Caco-2 (cell line): ENCODE measurements at places on chromosomes 11 and 22.

- peak; percentile 56 for DNase-seq
Measured at GRCh38 chr11:21564833-21565682, 627.8 kb upstream of the ANO5 start.

GRCh38 chr11:20129665-20130064 lies 30.6 kb downstream of the DBX1 start:
- peak; percentile 51 for DNase-seq

DNA sequence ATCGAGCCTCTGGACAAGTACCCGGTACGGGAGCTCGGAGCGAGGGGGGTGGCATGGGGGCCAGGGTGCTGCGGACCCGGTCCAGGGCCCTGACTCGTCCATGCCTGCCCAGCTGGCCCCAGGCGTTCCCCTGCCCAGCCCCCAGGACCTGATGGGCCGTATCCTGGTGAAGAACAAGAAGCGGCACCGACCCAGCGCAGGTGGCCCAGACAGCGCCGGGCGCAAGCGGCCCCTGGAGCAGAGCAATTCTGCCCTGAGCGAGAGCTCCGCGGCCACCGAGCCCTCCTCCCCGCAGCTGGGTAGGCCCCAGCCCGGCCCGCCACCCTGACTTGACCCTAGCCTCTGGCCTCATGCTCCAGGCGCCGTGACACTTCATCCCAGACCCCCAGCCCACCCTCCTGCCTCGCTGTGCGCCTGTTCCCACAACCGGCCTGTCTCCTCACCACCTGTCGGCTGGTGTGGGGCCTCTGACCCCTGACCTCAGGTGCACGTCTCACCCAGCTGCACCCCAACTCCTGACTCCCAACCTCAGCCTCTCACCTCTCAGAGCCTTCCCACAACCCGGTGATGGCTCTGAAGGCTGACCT lies 7.7 kb downstream of the PLCB3 start:
- no peak for DNase-seq

DNA sequence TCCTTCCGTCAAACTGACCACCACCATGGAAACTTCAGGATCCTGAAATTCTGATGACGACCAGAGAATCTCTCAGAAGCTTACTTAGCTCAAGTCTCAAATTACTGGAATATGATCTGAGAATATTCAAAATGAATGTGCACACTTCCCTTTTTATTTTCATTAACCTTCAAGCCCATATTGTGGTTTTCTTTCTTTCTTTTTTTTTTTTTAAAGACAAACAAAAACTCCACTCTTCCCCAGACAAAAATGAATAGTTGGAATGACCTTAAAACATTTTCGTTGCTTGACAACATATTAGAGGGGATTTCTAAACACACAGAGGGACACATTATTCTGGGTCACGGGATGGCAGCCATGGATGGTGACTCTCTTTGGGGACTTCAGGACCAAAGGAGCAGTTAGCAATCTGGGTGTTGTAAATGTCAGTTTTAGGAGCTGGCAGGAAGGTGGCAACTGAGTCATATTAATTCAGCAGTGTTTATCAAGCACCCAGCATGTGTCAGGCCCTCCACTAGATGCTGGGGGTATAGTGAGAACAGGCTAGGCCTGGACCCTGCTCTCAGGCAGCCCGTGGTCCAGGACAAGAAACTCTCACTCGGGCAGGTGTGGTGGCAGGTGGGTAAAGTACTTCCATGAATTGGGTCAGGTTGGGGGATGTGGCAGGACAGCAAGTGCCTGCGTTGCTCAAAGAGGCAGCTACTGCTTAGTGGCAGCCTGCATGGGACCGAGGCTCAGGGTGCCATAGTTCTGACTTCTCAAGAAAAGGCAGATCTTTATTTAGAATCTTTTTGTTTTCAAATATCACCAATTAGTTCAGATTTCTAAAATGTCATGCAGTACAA lies 126.1 kb downstream of the HIPK3 start:
- no peak for DNase-seq

- DNase-seq = no peak
Measured at GRCh38 chr11:128291835-128292234, 295.5 kb downstream of the ETS1 start.

- DNase-seq = no peak
Measured at GRCh38 chr11:19321351-19321750, 80.6 kb upstream of the E2F8 start.

- DNase-seq = peak; percentile 19
Measured at GRCh38 chr11:69533296-69534165, 52.1 kb downstream of the LINC01488 start.

- peak; percentile 25 for DNase-seq
Measured at GRCh38 chr22:29072979-29073617, at the start of gene KREMEN1. TSS of gene KREMEN1 (plus strand) at chr22:29073035. CDS start at chr22:29073131, 96 bp downstream.

DNA sequence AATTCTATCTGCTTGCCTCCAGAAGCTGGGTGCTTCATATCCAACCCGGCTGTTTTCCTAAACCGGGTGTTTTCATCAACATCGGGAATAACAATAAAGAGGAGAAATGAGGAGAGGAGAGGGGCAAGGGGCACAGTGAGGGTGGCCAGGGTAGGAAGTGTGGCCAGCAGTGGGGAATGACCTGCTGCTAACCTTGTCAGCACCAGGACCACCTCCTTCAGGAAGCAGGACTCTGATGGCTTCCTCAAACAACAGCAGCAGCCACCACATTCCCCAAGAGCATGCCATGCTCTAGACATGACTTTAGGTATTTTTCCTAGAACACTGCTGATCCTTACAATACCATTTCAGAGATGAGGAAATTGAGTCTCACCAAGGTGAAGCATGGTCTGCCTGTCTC lies 52.4 kb downstream of the TPBGL start:
- no peak for DNase-seq

- no peak for DNase-seq
Measured at GRCh38 chr22:20192293-20192971, 41.6 kb upstream of the CCDC188 start.

DNA sequence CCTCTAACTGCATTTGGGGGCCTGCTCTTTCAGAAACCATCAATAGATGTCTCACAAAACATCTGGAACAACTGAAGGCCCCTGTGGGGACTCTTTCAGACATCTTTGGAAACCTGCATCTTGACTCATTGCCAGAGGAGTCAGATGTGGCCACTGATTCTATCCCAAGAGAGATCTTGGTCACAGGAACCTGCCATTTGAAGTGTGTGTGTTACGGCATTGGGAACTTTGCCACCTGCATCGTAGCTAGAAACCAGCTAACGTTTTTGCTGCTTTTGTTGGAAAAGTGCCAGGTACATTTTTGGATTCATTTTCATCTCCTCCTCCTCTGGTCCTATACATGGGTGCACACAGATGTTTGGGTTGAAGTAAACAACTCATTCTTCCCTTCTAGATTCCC lies 4.3 kb downstream of the SRRD start:
- no peak for DNase-seq

GRCh38 chr11:132523929-132524328 lies 1008.4 kb downstream of the OPCML start:
- DNase-seq = no peak

DNA sequence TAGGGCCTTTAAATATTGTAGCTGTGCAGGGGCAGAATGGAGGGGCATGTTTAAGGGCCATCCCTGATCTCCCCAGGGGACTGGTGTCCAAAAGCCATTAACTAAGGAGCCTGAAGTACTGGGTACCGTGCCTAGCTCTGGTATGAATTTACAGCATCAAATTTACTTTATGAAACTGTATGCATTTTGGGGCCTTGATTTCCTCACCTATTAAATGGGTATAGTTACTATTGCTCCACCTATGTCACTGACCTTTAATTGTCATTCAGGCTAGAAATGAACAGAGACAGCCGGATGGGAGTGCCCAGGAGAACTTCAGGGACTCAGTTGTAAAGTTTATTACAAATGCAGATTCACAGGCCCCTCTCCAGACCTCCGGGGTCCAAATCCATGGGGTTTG lies 11.8 kb upstream of the TP53I11 start:
- DNase-seq = no peak

DNA sequence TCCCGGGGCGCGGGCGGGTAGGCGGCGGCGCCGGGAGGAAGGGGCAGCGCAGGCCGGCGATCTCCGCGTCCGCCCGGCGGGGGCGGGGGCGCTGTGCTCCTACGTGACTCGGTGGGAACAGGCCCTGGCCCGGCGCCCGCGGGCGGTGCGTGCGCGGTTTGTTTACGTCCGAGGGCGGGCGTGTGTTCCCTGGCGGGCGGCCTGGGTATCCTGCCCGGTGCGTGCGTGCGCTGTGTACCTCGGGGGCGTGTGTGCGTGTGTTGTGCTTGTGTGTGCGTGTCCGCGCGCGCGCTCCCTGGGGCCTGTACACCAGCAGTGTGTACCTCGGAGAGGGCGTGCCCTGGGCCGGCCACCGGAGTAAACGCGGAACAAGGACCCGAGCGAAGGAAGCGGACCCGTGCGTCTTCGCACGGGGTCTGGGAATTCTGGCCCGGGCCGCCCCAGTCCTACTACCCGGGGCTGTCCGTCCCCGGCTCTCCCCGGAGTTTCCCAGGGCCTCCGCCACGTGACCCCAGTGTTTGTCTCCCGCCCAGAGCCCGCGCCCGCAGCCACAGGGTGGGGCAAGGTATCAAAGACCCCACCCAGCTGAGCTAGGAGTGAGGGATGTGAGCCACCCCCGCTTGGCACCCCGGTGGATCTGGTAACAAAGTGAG lies 769 bp downstream of the MAFF start:
- DNase-seq = peak; percentile 72

- no peak for DNase-seq
Measured at GRCh38 chr11:119363081-119363850, 16.8 kb upstream of the MFRP start.

DNA sequence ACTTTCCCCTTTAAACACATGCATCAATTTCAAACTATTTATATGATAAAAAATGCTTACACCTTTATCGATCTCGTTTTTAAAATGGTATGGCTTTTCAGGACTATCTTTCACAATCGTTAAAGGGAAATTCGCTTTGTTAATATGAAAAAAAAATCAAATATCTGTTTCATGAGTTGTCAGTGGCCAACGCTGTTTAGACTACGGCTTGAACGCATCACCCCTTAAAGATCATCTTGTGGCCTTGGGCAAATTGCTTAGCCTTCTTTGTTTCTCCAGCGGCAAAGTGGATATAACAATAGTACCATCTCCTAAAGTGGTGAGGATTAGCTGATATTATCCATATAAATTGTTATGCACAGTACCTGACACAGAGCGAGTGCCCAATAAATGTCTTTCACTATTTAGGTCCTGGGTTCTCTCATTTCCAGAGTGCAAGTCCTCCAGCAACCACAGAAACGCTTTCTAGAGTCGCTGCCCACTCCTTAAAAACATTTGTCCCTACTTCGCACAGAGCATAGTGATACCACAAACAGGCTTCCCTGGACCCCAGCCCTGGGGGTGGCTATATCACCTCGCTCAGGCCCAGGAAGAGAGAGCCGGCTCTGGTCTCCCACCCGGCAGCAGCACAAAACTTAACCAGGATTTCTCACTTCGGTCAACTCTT lies 904 bp downstream of the SLC35F2 start:
- no peak for DNase-seq

DNA sequence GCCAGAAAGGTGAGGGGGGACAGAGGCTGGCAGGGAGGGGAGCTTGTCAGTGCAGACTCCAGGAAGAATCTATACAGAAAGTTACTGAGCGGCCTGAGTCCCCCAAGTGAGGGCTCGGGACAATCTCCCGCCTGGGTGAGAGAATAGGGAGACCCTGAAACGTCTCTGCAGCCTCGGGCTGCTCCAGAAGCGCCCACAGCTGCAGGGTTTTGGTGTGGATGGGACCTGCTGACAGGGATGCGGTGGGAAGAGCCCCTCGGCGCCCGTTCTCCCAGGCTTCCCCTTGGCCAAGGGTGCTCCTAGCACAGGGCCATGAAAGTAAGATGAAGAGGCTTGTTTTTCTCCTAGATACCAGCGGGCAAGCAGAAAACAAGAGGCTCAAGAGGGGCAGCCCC lies 743 bp upstream of the RCE1 start:
- no peak for DNase-seq

- DNase-seq = no peak
Measured at GRCh38 chr11:10900681-10901415, 43.0 kb upstream of the ZBED5 start.

- no peak for DNase-seq
Measured at GRCh38 chr11:61334434-61335354, 1.7 kb downstream of the TKFC start.

GRCh38 chr22:29348041-29348440 lies 32.5 kb upstream of the RASL10A start:
- no peak for DNase-seq

GRCh38 chr22:38494498-38494897 lies 11.6 kb downstream of the DDX17 start:
- no peak for DNase-seq

- DNase-seq = no peak
Measured at GRCh38 chr11:74672956-74673692, 58.1 kb downstream of the CHRDL2 start.

- DNase-seq = no peak
Measured at GRCh38 chr11:68025047-68025446, 5.4 kb upstream of the NDUFS8 start.

- DNase-seq = no peak
Measured at GRCh38 chr11:469684-470560, 19.8 kb downstream of the PTDSS2 start.

DNA sequence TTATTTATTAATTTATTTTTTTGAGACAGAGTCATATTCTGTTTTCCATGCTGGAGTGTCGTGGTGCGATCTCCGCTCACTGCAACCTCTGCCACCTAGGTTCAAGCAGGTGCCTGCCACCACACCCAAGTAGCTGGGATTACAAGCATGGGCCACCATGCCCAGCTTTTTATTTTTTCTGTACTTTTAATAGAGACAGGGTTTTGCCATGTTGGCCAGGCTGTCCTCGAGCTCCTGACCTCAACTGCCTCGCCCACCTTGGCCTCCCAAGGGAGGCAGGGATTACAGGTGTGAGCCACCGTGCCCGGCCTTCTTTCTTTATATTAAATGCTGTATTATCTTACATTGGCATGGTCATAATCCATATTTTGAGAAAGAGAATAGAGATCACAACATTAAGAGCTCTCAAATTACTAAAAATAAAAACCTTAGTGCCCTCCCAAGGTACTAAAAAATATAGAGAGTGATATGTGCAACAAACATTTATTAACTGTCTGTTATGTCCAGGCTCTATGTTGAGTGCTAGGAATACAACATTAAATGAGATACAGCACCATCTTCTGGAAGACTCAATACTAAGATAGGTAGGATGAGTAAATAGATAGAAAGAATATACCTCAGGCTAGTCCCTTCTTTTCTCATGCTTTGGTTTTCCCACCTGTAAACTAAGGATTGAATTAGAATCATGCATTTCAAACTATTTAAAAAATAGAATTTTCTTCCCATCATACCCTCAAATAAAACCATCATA lies 84.1 kb downstream of the BBOX1 start:
- no peak for DNase-seq
